ENCODE measurements at places on chromosomes 5 and 9. TPM values are rescaled to one million over a fixed set of nuclear protein-coding genes. Genes with fewer than 3 reads are reported as not detected.

Gene FOXE1
- total RNA-seq: not detected

GRCh38 chr9:100111235-100111634, 12.2 kb downstream of the INVS start:
- no peaks in the 10 kb centered on the region for H3K4me1 ChIP-seq
- peaks cover 5% of the 10 kb centered on the region for H3K36me3 ChIP-seq
- H3K4me3 ChIP-seq: no peak overlapping the region
- no peak overlapping the region for H3K27ac ChIP-seq

DNA sequence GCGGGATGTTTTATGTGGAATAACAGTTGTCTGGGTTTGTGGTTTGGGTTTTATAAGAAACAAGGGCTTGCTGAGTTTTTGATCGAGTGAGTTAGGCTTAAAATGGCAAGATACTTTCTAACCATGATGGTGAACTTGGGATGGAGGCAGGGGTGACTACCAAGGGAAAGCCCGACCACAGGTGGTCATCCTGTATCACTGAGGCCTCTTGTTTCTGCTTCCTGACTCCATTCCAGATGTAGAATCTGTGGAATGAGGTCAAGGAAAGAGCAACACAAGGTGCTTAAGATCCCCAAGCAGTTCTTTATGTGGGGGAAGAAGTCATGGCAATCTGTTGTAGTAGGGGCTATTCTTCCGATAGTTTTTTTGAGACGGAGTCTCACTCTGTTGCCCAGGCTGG, 122.3 kb downstream of the GOLPH3 start:
- H3K27me3 ChIP-seq: no peaks in the 10 kb centered on the region
- peaks cover 7% of the 10 kb centered on the region for H3K36me3 ChIP-seq
- no peak overlapping the region for H3K27ac ChIP-seq

DNA sequence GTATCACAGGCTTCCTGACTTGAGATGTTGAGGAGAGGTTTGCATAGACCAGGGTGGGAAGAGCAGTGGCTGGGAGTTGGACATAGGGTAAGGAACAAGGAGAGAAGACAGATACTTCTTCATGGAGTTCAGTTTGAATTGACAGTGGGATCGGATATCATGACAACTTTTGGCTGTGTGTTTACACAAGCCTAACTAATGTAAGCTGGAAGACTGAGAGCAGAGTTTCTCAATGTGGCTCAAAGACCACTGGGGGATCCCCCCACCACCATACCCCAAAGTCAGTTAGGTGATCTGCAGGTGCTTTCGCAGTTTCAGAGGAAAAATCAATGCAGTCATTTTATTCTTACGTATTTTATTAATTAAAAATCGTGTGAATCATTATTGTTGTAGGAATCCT, 125.9 kb downstream of the AOPEP start:
- H3K4me1 ChIP-seq: no peaks in the 10 kb centered on the region
- H3K36me3 ChIP-seq: no peaks in the 10 kb centered on the region
- no peaks in the 10 kb centered on the region for H3K27me3 ChIP-seq
- H3K27ac ChIP-seq: no peak overlapping the region
- H3K4me3 ChIP-seq: no peak overlapping the region

- no peak overlapping the region for H3K27ac ChIP-seq
- no peaks in the 10 kb centered on the region for H3K36me3 ChIP-seq
- DNase-seq: no peak
- no peaks in the 10 kb centered on the region for H3K4me1 ChIP-seq
- no peaks in the 10 kb centered on the region for H3K27me3 ChIP-seq
- H3K4me3 ChIP-seq: no peak overlapping the region
These were observed 569.5 kb upstream of the SEMA6A start for GRCh38 chr5:117144086-117144485.

- DNase-seq: no peak
- no peaks in the 10 kb centered on the region for H3K27me3 ChIP-seq
- H3K27ac ChIP-seq: no peak overlapping the region
These were observed 90.6 kb downstream of the ANXA2R start for GRCh38 chr5:42949348-42950115.

- peak overlapping the region; percentile 77 for H3K4me3 ChIP-seq
- no peaks in the 10 kb centered on the region for H3K36me3 ChIP-seq
- H3K27me3 ChIP-seq: peaks cover 80% of the 10 kb centered on the region
- DNase-seq: no peak
These were observed 5.7 kb downstream of the LHX2 start for GRCh38 chr9:124017051-124017928.

GRCh38 chr5:54862036-54862435, 123.4 kb downstream of the ESM1 start:
- DNase-seq: no peak
- H3K27me3 ChIP-seq: no peaks in the 10 kb centered on the region
- no peak overlapping the region for H3K4me3 ChIP-seq
- H3K36me3 ChIP-seq: peaks cover 8% of the 10 kb centered on the region
- H3K4me1 ChIP-seq: no peaks in the 10 kb centered on the region
- no peak overlapping the region for H3K27ac ChIP-seq

DNA sequence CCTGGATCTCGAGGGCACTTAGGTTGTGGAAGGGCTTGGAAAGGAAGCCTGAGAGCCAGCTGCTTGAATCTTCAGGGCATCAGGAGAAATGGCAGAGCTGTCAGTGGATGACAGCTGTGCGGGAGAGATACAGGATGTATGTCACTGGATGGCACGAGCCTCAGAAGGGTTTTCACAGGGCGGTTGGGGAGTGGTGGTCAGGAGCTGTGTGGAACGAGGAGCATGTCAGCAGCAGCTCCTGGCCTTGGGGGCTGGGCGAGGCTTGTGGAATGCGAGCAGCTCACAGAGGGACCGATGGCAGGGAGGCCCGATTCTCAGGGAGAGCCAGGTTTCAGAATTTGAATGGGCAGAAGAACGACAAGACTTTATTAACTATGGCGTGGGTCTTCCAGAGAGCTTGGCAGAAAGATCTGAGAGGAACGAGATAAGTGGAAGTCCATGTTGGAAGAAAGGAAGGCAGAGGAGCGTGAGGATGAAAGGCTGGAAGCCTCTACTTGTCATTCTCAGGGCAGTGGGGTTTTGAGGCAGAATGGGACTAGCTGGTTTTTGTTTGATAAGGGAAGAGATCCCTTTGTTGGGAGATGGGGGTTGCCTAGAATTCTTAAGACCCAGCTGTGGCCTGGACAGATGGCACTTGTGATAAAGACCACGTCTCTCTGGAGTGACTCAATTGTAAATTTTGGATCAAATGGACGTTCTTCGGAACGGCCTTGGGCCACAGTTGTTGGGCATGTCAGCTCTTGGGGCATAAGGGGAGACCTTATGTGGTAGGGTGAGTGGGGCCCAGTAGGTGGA, 60.3 kb downstream of the SNX30 start:
- H3K4me3 ChIP-seq: no peak overlapping the region
- H3K36me3 ChIP-seq: peaks cover 9% of the 10 kb centered on the region
- DNase-seq: peak; percentile 42
- H3K27me3 ChIP-seq: no peaks in the 10 kb centered on the region

DNA sequence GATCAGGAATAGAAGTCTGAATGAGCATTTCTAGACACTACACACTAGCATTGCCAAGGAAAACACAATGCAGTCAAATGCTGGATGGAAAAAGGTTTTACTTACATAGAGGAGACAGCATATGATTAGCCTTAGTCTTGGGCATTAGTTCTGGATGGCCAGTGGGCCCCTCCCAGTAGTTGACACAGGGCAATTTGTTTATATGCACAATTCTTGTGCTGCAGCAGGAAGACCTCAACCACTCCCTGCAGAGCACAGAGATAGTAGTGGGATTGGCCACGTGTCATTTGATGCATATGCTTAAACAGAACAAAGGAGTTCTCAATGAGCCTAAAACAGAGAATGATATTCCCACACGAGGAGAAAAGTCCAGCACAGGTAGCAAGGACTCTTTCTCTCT, 1496.2 kb upstream of the CDH6 start:
- no peak overlapping the region for H3K4me3 ChIP-seq
- DNase-seq: no peak
- H3K4me1 ChIP-seq: no peaks in the 10 kb centered on the region
- no peaks in the 10 kb centered on the region for H3K36me3 ChIP-seq

All from H9 (cell line).